ENCODE measurements at places on chromosomes 4 and X.

DNA sequence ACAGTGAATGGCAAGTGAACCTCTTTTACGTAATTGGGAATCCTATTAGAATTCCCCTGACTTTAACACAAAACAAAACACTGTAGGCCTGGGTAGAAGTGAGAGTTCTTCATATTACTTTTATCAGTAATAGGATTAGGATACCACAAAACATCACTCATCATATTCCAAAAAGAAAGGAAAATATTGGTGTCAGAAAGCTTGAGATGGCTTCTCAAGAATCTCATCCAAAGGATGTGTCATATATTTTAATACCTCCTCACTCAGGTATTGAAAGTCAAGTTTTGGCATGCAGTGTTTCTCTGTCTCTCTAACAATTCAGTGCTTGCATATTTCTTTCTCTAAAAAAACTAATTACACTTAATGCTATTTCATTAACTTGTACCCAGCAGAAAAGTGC is 173.2 kb downstream of the PDGFC start:
- no peak for DNase-seq

GRCh38 chr4:160406263-160406825 is 1303.5 kb downstream of the RAPGEF2 start:
- no peak for DNase-seq

DNA sequence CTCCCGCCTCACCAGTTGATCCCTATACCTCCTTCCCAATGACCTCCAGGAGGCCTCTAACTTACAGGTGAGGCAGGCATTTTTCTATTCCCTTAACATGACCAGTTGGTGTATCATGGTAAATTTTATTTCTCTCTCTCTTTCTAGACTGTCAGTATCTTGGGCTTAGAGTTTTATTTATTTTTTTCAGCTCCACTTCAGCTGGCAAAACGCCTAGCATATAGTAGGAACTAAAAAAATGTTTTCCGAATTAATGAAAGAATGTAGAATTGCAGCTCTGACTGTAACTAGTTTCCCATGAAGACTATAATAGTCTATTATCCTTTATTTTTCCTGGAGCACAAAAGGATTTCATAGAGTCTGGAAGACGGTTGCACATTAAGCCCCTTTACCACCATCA is 84.8 kb downstream of the PDE5A start:
- no peak for DNase-seq

DNA sequence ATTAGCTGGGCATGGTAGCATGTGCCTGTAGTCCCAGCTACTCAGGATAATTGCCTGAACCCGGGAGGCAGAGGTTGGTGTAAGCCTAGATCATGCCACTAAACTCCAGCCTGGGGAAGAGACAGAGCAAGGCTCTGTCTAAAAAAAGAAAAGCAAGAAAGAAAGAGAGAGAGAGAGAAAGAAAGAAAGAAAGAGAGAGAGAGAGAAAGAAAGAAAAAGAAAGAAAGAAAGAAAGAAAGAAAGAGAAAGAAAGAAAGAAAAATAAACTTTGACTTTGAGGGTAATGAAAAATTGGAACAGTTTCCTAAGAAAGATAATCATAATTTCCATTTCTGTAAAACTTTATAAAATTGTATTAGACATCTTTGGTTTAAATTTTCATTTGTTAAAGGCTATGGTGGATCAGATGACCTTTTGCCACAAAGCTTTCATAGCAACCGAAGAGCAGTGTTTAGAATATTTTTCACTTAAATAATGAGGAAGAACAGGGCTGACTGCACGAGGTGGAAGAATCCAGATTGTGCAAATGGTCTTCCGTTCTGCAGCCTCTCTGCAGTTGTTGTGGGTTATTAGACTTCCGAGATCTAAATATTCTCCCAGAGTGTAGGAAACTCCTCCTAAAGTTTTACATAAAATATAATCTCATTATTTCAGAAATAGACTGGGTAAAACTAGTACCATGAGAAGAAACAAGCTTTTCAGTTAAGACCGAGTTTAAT is 55.9 kb downstream of the RBM47 start:
- no peak for DNase-seq

- no peak for DNase-seq
These were observed 1.3 kb upstream of the TET2 start for GRCh38 chr4:105145156-105145902.

DNA sequence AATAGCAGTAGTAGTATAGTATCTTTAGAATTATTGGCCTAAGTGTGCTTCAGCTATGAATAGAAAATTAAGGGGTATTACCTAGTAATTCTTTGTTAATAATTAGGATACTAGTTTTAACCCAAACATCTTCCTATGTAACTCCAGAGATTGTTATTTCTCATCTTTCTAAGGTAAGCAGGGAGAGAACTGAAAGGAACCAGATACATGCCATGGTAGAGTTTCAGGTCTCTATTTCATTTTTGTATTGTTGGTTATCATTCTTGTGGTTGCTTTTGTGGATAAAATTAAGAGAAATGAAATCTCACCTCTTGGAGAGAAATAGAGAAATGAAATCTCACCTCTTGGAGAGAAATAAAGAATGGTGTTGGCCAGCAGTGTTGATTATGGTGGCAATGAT is 597.1 kb upstream of the CT83 start:
- DNase-seq = no peak

GRCh38 chr4:123934096-123934495 is 537.5 kb downstream of the SPRY1 start:
- no peak for DNase-seq

DNA sequence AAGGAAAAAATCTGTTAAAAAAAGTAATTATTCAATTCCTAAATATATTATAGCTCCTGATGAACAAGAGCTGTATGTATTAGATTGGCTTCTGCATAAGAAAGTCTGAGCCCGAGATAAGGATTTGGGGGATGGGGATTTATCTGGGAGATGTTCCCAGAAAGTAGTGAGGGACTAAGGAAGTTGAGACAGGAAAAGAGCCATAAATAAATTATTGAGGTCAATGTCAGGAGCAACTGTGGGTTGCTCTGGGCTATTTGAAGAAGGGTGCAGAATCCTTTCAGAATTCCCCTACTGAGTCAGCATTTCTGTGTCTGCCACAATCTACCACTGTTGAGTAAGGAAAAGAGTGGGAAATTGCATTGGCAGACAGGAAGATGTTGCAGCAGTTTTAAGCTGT is 3.1 kb upstream of the TDO2 start:
- DNase-seq = no peak

GRCh38 chr4:10526429-10527222 is 69.4 kb upstream of the ZNF518B start:
- no peak for DNase-seq

GRCh38 chr4:169627307-169627706 is 6.9 kb downstream of the CLCN3 start:
- no peak for DNase-seq

- no peak for DNase-seq
These were observed 22.8 kb upstream of the ASMTL start for GRCh38 chrX:1475481-1475880.

GRCh38 chr4:112448306-112449132 is 67.5 kb downstream of the NEUROG2 start:
- no peak for DNase-seq

DNA sequence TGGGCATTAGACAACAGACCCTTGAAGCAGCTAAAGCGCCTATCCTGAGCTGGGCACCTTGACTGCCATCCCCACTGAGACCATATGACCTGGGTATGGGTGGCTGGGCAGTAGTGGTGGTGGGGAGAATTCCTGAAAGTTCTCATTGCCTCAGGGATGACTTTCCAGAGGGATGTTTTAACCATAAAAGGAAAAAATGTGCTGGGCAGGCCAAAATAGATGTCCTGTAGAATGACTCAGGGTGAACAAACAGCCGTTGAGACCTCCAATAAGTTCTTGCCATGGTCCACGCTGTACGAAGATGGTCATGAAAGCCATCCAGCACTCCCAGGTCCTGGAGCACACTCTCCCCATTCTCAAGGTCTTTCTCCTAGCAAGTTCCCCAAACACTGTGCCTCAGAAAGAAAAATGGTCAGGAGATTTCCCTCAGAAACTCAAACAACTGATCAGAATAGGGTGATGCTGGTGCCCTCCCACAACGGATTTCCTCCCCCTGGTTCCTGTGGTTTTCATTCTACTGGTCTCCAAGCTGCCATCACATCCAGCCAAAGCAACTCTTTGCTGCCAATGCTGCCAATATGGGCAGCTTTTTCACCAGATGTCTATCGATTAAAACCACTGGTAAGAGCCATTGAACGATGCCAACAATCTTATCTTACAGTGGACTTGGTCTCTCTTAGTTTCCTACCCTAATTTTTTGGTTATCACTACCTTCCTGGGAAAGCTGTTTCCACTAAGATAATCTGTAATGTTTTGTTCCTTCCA is 11.2 kb downstream of the CDKN2AIP start:
- no peak for DNase-seq
